ENCODE measurements at places on chromosomes 3 and 15. TPM values are rescaled to one million over a fixed set of nuclear protein-coding genes. Genes with fewer than 3 reads are reported as not detected.

TAGLN3 gene
- 1.6 TPM for total RNA-seq

ZNF860 gene
- total RNA-seq = 1.9 TPM

CLRN1 gene
- total RNA-seq = 0.31 TPM

KCNMB3 gene
- total RNA-seq = 3.9 TPM

MUC20 gene
- total RNA-seq = 11.5 TPM

TGM5 gene
- 6.8 TPM for total RNA-seq

GP5 gene
- 0.21 TPM for total RNA-seq

CHRD gene
- 33.5 TPM for total RNA-seq

FAM81A gene
- total RNA-seq = 3.0 TPM

STXBP5L gene
- not detected for total RNA-seq

ZPLD1 gene
- total RNA-seq = not detected

LOXL1 gene
- total RNA-seq = 18.9 TPM

PIERCE2 gene
- not detected for total RNA-seq

STARD5 gene
- 4.2 TPM for total RNA-seq

C3orf49 gene
- not detected for total RNA-seq

MAP1A gene
- 22.5 TPM for total RNA-seq

HTR3E gene
- total RNA-seq = not detected

VGLL3 gene
- total RNA-seq = 30.6 TPM

SYNPR gene
- total RNA-seq = not detected

GPR15 gene
- not detected for total RNA-seq

DNA sequence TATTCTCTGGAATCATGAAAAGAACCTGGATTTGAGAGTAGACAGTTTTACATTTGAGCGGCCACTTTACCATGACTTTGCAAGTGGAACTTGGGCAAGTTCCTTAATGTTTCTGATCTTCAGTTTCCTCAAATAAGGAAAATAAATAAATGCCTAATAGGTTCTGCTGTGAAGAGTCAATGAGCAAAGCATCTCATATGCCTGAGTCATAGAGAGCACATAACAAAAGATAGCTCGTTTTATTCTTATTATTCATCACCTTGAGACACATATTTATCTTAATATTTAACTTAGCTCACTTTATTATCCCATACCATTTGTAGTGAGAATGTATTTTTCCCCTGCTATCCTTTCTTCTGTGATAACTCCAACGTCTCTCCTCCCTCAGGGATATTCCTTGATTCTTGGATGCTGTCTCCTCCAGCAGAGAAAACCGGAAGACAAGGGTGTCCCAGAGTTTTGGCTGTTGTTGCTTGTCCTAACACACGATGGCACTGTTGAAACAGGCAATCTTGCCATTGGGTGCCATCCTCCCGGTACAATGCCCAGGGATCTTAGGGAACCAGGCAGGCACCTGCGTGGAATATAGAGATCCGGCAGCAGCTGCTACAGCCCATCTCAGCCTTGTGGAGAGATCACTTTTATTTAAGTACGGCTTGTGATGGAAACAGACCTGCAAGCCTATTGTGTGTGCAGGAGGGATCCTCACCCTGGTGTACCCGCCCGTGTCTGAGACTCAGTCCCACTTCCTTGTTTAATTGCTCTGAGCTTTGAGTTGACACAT lies 33.3 kb upstream of the VPS33B start:
- DNase-seq = peak; percentile 83

GRCh38 chr15:31230630-31231485 lies 95.8 kb upstream of the KLF13 start:
- DNase-seq = no peak

- no peak for DNase-seq
Observed at GRCh38 chr3:78917536-78917935, 850.3 kb downstream of the ROBO1 start.

GRCh38 chr15:78630886-78631633 lies 9.9 kb downstream of the CHRNB4 start:
- no peak for DNase-seq

DNA sequence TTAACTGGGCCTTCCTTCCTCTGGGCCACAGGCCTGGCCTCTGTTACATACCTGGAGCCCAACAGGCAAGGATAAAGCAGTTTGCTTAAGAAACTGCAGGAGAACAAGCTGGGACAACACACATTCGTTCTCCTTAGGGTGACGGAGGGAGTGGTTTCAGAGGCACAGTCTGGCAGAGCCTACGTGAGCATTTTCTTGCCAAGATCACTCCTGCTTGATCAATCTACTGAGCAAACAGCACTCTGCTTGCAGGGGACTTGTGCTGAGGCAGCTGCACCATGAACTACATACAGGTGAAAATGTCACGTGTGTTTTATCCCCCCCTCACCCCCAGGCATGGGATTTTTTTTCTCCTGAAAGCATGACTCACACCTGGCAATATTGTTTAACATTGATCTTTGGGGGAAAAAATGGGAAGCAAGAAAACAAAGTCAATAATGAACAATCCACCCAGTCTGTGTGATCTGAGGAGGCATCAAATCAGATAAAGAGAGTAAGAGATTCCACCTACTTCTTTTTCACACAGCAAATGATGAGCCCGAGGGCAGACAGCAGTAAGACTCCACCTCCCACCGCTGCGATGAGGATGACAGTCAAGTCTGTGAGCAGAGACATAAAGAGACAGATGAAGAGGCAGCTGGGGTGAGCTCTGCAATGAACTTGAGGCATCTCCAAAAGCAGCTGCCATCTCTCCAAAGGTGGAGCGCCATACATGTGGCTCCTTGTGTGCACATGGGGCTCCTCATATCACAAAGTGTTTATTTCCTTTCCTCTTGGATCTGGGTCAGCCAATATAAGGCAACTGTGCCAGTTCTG lies 57.4 kb downstream of the CDCP1 start:
- DNase-seq = peak; percentile 66

GRCh38 chr3:142976621-142977398 lies 13.3 kb upstream of the PAQR9 start:
- DNase-seq = peak; percentile 24

GRCh38 chr15:39581793-39582285 lies 960 bp downstream of the THBS1 start:
- DNase-seq = peak; percentile 47

GRCh38 chr15:41633609-41634008 lies 26.6 kb upstream of the MGA start:
- DNase-seq = no peak

GRCh38 chr15:40037721-40038120 lies 1.3 kb downstream of the SRP14 start:
- no peak for DNase-seq

- no peak for DNase-seq
Observed at GRCh38 chr3:105235221-105235620, 131.5 kb upstream of the ALCAM start.

- DNase-seq = no peak
Observed at GRCh38 chr15:38554354-38554753, 10.3 kb downstream of the RASGRP1 start.

- DNase-seq = no peak
Observed at GRCh38 chr3:123302961-123303360, 101.2 kb downstream of the SEC22A start.

DNA sequence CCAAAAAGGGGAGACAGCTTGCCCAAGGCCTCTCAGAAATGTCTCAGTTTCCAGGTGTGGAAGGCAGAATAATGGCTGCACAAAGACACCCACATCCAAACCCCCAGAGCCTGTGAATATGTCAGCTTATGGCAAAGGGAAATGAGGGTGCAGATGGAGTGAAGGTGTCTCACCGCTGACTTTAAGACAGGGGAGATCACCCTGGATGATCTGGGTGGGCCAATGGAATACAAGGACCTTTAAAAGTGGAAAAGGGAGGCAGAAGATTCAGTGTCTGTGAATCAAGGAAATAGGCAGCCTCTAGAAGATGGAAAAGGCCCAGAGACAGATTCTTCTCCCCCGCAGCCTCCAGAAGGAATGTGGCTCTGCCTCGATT lies 48.8 kb upstream of the ATP2B2 start:
- DNase-seq = no peak

DNA sequence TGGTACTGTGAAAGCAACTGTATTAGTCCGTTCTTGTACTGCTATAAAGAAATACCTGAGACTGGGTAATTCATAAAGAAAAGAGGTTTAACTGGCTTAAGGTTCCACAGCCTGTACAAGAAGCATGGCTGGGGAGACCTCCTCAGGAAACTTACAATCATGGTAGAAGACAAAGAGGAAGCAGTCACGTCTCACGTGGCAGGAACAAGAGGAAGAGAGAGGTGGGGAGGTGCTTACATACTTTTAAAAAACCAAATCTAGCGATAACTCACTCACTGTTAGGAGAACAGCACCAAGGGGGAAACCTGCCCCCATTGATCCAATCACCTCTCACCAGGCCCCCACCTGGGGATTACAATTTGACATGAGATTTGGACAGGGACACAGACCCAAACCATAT lies 48.9 kb downstream of the IQGAP1 start:
- no peak for DNase-seq

DNA sequence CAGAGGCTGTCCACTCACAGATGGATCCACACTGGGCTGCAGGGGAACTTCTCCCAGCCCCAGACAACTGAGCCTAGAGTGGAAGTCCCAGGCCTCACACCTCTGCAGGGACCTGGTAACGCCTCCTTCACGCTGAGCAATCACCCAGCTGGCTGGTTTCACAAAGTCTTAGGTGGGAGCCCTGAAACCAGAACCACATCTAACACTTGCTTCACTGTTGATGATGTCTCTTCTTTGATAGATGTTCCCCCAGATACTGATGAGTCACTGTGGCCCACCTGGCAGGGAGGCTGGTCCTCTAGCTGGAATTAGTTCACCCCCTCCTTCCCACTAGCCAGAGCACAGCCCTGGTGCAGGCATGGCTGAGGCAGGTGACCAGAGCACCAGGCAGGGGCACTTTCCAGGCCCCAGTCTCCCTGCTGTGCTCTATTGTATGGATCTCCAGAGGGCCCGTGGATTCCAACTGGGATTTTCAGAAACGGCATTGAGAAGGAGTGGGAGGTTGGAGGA lies 33.5 kb downstream of the MYL3 start:
- DNase-seq = no peak

- DNase-seq = no peak
Observed at GRCh38 chr15:68797191-68797590, 23.5 kb downstream of the ANP32A start.

GRCh38 chr3:52270252-52270754 lies 8.1 kb downstream of the WDR82 start:
- no peak for DNase-seq

- no peak for DNase-seq
Observed at GRCh38 chr3:24541935-24542334, 47.3 kb upstream of the THRB start.

GRCh38 chr3:105518806-105519418 lies 152.2 kb downstream of the ALCAM start:
- peak; percentile 82 for DNase-seq

GRCh38 chr3:190167936-190168680 lies 47.4 kb upstream of the P3H2 start:
- DNase-seq = no peak

- no peak for DNase-seq
Observed at GRCh38 chr15:75138016-75138999, 63.4 kb upstream of the C15orf39 start.

GRCh38 chr3:121718205-121718846 lies 31.2 kb downstream of the GOLGB1 start:
- DNase-seq = no peak

GRCh38 chr3:128813097-128813496 lies 66.3 kb upstream of the ACAD9 start:
- DNase-seq = no peak

DNA sequence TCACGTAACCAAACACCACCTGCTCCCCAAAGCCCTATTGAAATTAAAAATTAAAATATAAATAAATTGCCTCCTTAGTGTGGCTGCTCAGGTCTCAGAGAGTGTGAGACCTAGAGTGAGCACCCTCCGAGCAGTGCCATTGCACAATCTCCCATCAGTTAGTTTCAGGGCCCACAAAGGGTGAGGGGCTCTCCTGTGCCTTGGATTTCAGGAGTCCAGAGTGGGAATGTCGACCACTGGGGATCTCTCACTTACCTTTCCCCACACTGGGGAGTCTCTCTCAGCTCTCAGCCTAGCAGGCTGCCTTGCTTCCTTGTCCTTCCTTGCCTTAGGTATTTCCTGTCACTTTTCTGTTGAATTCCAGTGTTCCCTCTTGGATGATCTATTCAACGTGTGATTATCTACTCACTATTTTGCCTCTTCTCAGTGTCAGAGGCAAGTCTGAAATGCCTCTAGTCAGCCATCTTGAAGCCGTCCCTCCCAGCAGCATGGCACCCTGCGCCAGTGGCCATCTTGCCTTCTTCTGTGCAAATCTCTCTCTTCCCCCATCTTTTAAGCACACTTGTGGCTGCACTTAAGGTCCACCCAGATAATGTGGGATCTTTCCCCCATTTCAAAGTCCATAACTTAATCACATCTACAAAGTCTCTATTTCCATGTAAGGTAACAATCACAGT lies 119.3 kb downstream of the LRRK1 start:
- no peak for DNase-seq

- no peak for DNase-seq
Observed at GRCh38 chr3:78116874-78117273, 1077.0 kb downstream of the ROBO2 start.

- peak; percentile 1 for DNase-seq
Observed at GRCh38 chr3:185318141-185318540, 44.8 kb upstream of the MAP3K13 start.

DNA sequence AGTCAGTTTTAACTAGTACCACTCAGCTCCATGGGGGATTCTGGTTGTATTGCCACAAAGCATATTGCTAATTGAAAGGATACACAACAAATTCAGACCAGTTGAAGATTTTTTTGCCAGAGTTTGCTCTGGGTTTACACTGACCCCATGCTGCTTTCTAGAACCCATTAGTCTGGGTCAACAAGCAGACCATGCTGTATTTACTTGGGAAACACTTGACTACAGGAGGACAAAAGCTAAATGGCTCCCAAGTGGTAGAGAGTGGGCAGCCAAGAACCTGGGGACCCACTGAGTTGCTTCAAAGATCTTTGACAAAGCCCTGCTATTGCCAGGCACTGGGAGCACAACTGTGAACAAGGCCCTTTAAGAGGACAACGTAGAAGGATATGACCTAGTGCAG lies 86.8 kb upstream of the PSMD6 start:
- no peak for DNase-seq

DNA sequence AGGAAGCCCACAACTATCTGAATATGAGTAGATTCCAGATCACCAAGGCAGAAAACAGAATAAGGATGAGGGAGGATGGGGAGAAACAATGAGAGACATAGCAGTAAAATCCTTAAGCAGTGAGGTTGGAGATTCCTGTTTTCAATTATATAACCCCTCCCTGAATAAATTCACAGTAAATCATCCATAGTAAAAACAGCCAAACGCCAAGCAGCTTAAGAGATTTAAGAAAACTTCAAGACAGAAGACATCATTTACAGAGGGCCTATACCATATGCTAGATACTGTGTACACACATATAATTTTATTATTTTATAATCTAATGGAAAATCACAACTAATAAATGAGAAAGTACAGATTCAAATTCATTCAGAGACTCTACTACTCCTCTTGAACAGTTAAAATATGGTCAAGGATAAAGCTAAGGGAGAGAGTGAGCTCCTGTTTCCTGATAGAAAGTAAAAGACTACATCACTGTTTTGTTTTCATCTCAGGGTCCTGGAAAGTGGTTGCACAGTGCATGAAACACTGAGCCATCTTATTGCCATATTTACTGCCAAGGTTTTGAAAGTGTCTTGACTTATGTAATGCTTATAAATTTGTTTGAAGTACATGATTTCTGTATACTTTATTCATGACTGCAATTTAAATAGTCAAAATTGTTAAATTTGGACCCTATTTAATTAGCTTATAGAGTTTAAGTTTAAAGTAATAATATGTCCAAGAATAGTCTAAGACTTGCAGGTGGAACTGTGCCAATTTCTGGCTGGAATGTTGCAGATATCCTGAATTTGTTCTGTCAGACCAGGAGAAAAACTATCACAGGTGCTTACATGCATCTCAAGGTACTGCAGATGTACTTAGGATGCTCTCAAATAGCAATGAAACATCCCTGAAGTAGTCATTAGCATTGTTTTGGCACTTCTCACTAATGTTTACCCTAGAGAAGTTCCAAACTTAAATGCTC lies 141.4 kb downstream of the TBL1XR1 start:
- DNase-seq = no peak

Data from tongue (tissue), 3 donors.